ENCODE measurements at places on chromosomes 1 and 21.

GRCh38 chr1:202213361-202214088 lies 19.9 kb downstream of the LGR6 start:
- DNase-seq: no peak

GRCh38 chr1:227869279-227869842 lies 53.9 kb downstream of the PRSS38 start:
- DNase-seq: no peak

DNA sequence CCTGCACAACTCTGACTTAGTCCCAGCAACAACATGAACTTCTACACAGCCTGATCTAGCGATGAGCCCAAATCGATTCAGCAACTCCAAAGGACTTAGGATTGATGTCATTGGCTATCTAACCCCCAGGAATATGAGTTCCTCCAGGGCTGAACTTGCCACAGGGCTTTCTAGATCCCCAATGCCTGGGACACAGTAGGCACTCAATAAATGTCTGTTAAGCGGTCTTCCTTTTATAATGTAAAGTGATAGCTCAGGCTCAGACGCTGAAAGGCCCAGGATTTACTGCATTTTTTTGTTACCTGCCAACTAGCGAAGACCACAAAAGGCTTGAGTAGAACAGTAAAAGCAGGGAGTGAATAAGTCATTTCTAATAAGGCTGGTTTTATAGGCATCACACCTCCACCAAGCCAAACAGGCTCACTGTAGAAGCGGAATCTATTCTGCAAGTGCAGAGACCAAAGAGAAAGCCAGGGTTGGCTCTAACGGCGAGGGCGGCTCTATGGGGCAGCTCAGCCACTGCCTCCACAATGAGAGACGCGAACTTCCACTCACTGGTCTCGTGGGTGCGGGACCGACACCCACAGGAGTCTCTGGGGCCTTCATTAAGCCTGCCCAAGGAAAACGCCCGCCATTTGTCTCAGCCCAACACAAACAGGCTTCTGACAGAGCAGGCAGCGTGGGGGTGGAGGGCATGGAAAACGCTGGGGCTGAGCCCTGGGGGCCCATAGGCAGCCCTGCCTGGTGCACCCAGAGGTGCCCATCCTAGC lies 52.0 kb downstream of the HLCS start:
- no peak for DNase-seq

DNA sequence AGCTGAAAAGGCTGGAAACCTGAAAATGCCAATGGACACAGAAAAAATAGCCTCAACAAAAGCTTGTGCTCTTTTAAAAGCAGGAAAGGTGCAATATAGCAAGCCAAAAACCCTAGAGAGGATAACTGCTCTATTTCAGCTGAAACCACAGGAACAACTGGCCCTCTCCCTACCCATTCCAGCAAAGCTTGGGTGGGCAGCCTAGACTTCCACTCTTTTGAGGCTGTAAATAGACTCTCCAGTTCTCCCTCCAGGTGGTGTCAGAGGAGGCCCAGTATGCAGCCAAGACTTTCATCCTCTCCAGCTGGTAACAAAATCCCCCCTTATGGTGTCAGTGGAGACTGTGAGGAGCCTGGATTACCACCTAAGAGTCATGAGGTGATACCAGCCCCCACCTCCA lies 206.9 kb upstream of the PLD5 start:
- no peak for DNase-seq

DNA sequence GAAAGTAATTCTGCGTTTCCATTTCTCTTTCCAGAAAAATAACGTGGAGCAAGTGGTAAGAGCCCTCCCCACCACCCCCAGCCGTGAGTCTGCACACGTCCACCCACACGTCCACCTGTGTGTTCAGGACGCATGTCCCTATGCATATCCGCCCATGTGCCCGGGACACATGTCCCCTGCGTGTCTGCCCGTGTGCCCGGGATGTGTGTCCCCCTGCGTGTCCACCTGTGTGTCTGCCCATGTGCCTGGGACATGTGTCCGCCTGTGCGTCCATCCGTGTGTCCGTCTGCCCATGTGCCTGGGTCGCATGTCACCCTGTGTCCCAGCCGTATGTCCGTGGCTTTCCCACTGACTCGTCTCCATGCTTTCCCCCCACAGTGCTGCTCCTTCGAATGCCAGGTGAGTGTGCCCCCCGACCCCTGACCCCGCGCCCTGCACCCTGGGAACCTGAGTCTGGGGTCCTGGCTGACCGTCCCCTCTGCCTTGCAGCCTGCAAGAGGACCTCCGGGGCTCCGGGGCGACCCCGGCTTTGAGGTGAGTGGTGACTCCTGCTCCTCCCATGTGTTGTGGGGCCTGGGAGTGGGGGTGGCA lies 5.6 kb downstream of the COL6A1 start:
- DNase-seq: no peak

GRCh38 chr1:201648066-201648906 lies 109.4 kb downstream of the NAV1 start:
- no peak for DNase-seq

DNA sequence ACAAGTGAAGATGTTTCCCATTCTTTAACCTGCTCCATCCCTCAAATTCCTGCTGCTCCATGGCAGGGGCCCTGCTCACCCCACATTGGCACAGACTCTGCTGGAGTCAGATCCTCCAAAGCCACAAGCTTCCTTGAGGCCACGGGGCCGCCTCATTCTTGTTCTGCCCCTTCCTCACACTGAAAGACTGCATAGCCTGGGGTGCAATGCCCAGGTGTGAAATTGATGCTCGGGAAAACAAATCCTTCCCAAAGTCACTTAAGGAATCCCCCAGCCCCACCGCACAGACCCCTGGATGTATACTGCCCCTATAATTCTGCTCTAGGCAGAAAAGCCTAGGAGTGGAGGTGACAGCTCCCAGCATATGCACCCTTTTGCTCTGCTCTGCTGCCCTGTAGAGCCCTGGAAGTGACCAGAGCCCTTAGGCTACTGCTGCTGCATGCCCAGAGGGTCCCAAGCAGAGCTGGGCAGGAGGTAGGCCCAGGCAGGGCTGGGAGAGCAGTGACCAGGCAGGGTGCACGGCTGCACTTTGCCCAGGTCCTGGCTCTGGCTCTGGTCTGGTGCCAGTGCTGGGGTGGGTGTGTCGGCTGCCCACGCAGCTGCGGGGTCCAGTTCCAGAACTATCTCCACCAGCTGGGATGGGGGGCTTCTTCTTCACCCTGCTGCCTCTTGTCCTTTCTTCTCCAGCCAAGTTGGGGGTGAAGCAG lies 1.6 kb downstream of the HES2 start:
- no peak for DNase-seq

- DNase-seq: no peak
Observed at GRCh38 chr1:165635823-165636222, 4.8 kb downstream of the MGST3 start.

- DNase-seq: no peak
Observed at GRCh38 chr21:33395891-33396331, 7.3 kb upstream of the IFNGR2 start.

GRCh38 chr1:168397806-168398205 lies 117.1 kb downstream of the TBX19 start:
- DNase-seq: no peak

DNA sequence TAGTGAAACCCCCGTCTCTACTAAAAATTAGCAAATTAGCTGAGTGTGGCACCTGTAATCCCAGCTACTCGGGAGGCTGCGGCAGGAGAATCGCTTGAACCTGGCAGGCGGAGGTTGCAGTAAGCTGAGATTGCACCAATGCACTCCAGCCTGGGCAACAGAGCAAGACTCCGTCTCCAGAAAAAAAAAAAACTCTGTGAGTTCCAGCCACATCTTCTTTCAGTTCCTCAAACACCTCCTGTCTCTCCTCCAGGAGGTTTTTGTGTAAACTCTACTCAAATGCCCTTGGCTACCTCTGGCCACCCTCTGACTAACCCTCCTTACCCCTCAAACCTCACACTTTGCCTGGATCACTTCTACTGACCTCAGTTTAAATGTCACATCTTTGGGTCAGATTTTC lies 38.1 kb downstream of the RCSD1 start:
- DNase-seq: no peak
